ENCODE measurements at places on chromosomes 4 and X. TPM values are rescaled to one million over a fixed set of nuclear protein-coding genes. Genes with fewer than 3 reads are reported as not detected.

DNA sequence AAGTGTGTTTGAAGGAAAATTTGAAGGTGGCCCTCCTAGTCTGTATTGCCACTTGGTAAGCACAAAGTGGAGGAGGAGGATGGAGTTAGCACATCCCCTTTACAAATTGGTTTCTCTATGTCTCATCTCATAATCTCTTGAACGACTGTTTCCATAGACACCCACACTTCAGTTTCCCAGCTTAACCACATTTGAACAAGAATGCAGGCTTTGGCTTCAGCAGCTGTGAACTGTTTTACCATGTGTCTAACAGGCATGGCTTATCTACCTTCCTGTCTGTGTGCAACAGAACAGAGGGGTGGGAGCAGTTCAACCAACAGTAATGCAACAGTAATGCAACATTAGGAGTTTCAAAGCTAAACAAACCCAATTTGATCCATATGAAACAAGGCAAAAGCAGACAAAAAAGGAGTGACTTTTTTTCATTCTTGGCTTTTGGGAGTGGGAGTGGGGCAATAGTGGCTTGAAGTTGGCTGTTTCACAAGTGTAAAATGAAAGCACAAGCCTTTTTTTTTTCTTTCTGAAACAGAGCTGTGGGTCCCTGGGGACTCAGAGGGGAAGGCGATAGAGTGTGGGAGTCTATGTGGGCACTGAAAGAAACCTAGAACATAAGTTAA lies 108.0 kb downstream of the ITM2A start:
- no peak for DNase-seq

DNA sequence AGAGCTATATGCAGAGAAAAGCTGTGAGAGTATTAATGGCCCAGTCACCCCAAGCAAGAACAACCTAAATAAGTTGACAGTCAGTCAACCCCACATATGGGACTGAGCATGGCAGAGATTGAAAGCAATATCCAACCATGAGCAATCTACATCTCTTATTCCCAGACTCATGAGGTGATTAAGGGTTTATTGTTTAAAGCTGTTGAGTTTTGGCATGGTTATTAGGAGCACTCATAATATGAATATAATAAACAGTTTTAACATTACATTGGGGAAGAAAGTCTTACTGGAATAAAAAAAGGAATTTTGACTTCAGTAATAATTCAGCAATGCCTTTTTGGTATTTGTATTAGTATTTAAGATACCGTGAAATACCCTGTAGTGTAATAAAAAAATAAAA lies 1627.4 kb downstream of the STIM2 start:
- DNase-seq, result no peak

DNA sequence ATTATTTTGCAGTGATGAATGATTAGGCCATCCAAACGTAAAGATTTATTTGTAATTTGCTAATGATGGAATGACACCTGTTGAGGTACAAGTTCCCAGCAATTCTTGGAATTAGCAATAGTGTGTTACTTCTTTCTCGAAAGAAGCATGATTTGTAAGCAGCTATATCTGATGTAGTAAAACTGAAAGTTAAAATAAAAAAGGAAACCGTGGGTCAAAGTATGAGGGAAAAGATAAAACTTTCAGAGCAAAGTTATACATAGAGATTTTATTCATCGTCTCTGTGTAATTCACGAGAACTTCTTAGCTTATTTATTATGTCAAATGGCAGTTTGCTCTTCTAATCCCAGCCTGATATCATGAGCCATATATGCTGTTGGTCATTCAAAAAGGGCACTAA lies 59.0 kb downstream of the NFKB1 start:
- DNase-seq, result no peak

GRCh38 chr4:74087481-74087880 lies 11.5 kb downstream of the CXCL2 start:
- no peak for DNase-seq

- DNase-seq, result no peak
Measured at GRCh38 chr4:61036071-61036684, 163.9 kb upstream of the ADGRL3 start.

GRCh38 chrX:140948827-140949226 lies 53.6 kb upstream of the SPANXB1 start:
- no peak for DNase-seq

UGT2B7 gene
- total RNA-seq, result 0.09 TPM

GRCh38 chrX:136752796-136753195 lies 27.9 kb downstream of the ARHGEF6 start:
- no peak for DNase-seq

EXOSC9 gene
- 41.5 TPM for total RNA-seq

ADRA2C gene
- not detected for total RNA-seq

DNA sequence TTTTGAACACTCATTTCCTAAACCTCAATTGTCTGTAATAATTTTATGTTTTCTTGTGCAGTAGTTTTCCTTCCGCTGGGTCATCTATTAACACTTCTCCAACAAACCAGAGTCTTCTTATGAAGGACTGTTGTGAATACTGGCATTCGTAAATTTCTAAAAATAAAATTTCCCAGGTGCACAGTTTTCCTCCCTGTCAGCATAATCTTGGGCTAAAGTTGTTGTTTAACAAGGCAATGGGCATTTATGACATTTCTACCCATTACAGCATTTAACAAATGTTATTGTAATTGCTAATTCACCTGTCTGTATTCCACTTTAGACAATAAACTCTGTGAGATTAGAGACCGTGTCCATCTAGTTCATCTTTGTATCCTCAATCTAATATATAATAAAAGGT lies 1.2 kb downstream of the SCFD2 start:
- DNase-seq, result no peak

DNA sequence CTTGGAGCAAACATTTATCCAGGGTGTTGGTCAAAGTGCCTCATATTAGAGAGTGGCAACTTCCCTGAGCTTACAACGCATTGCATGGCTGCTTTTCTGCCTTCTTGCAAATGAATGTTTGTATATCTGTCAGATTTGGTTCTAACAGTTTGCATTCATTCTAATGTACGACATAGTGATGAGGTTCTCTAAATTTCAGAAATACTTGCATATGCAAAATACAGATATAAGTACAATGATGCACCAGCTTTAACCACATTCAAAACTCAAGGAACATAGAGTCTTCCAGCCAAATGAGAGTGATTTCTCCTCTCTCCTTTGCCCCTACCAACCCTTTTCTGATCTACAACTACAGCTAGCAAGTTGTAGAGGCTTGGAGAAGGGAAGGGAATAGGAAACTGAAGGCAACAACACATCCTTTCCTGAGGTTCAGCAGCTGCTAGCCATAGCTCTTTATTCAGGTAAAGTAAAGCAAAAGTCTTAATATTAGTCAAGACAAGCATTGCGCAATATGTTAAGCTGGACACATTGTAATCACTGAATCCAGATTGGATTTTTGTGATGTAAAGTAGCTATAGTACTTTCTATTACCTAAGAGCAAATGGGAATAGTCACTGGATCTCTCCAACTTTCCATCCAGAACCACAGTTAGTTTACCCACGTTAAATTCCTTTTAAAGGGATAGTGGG lies 6.3 kb downstream of the TKTL2 start:
- no peak for DNase-seq

FOXO4 gene
- 7.3 TPM for total RNA-seq

MAGEA4 gene
- not detected for total RNA-seq

- DNase-seq, result peak; percentile 21
Measured at GRCh38 chr4:136651278-136651667, 881.0 kb downstream of the PCDH18 start.

GRCh38 chr4:84146300-84146959 lies 352.7 kb downstream of the NKX6-1 start:
- DNase-seq, result no peak

DNA sequence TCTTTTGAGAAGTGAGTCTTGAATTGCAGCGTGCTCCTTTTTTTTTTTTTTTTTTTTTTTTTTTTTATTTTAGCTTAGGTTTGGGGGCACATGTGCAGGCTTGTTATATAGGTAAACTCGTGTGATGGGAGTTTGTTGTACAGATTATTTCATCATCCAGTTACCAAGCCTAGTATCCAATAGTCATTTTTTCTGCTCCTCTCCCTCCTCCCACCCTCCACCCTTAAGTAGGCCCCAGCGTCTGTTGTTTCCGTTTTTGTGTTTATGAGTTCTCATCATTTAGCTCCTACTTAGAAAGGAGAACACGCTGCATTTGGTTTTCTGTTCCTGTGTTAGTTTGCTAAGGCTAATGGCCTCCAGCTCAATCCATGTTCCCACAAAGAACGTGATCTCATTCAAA lies 81.3 kb upstream of the TSPAN5 start:
- DNase-seq, result no peak

DNA sequence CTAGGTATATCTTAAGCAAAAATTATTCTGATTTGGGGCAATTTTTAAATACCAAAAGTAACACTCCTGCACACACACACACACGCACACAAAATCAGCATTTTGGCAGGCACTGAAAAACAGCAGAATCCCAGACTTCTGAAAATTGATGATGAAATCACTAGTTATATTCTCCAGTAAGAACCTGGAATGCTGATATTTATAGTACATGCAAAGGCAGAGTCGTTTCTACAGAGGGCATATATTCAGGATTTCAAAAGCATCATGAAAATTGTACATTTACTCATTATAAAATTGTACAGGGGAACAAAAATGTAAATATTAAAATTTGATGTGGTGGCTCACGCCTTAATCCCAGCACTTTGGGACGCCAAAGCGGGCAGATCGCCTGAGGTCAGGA lies 352.5 kb upstream of the PITX2 start:
- no peak for DNase-seq

CTAG1B gene
- total RNA-seq, result not detected

GRCh38 chr4:8391071-8391470 lies 49.5 kb downstream of the ACOX3 start:
- no peak for DNase-seq

CXCL3 gene
- 0.85 TPM for total RNA-seq

- no peak for DNase-seq
Measured at GRCh38 chrX:69279234-69279633, 114.0 kb upstream of the PJA1 start.

GRCh38 chr4:22238742-22239141 lies 277.1 kb downstream of the ADGRA3 start:
- no peak for DNase-seq

- no peak for DNase-seq
Measured at GRCh38 chrX:149207518-149207917, 297.6 kb downstream of the IDS start.

FAM47A gene
- not detected for total RNA-seq

DNA sequence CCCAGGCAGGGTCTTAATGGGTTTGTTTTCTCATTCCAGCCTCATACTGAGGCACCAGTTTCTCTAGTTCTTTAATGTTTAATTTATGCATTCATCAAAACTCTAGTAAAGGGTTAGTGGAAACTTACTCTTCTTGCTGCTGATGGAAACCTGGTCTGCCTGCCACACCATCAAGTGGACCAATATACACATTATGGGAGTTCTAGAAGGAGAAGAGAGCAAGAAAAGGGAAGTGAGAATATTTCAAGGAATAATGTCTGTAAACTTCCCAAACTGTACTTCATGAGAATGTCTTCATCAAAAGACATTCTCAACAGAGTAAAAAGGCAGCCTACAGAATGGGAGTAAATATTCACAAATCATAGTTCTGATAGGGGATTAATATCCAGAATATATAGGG lies 20.9 kb upstream of the DHX15 start:
- no peak for DNase-seq

- DNase-seq, result no peak
Measured at GRCh38 chr4:16055873-16056272, 27.9 kb downstream of the PROM1 start.

TCEAL2 gene
- not detected for total RNA-seq

RAB9A gene
- 30.8 TPM for total RNA-seq

DNA sequence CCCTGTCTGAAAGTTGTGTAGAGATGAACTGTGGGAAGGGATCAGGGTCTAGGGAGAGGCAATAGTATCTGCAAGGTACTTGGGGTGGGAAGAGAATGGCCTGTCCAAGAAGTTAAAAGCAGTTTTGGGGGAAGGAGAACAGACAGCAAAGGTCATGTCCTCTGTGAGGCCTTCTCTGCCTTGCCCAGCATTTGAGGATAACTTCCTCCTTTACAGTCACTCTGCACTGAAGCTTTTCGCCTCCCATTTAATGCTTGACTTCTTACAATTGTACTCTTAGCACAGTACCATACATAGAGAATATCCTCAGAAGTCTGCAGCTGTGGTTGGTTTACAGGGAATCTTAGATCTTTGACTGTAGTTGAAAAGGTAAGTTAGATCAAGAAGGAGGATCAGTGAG lies 121.8 kb upstream of the AP1S2 start:
- DNase-seq, result no peak

DNA sequence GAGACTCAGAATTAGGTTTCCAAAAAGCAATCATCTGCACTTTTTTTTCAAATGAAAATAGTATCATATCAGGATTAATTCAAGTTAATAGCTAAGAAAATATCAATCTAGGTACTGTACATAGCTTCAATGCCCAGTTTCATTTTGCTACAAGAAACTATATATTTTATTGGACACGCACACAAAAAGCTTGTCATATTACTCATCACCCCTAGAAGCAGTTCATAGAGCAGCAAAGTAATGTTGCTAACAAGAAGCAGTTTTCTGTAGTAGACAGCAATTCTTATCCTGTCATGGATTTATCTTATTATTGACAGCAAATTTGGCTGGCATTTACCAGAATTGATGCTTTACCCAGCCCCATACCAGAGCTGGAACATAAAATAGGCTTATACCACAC lies 52.3 kb upstream of the LSM6 start:
- no peak for DNase-seq

- no peak for DNase-seq
Measured at GRCh38 chr4:181289198-181289597, 954.0 kb upstream of the TENM3 start.

- no peak for DNase-seq
Measured at GRCh38 chr4:133592106-133592505, 443.0 kb downstream of the PCDH10 start.

DNA sequence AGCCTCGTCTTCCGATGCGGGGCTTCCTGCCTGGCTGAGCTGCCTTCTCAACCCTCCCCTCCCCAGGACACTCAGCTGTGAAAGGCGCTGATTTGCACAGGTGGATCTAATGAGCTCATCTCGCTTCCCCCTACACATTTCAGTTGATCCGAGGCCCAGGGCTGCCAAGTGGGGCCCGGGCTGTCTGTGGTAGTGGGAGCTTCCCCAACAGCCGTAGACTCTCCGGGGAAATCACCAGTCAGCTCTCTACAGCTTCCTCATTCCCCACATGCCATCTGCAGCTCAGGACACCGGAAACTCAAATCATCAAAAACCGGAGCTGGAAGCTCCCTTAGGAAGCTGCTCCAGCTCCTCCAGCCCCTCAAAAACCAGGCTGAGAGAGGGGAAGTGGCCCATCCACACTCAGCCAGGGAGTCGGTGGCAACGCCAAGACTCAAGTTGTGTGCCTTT lies 56.2 kb downstream of the SMIM20 start:
- DNase-seq, result no peak

DRD5 gene
- not detected for total RNA-seq

SHISA3 gene
- 2.7 TPM for total RNA-seq

- no peak for DNase-seq
Measured at GRCh38 chr4:109248322-109248900, 54.0 kb downstream of the COL25A1 start.

GLRA2 gene
- total RNA-seq, result not detected

DNA sequence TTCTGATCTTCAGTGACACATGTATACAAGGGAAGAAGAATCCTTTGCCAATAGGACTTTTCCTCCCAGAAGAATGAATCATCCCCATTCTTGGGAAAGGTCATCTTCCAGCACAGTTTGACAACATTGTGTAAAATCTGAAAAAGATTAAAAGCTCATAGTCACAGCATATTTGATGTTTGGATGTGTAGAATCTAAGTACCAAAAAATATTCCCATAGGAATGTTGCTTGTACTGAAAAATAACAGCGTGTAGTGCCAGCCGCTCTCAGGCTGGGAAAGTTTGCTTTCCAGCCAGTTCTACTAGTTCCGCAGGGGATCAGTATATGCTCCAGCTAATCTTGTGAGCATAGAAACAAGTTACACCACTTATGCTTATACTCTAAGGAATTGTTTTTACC lies 74.7 kb upstream of the IL13RA1 start:
- peak; percentile 1 for DNase-seq

Data from dermis blood vessel endothelial cell (primary cell).